ENCODE measurements at places on chromosomes 5 and 9.

GRCh38 chr5:14201325-14202045 is 58.3 kb downstream of the TRIO start:
- no peak for DNase-seq

GRCh38 chr9:77512876-77513275 is 135.2 kb downstream of the GNA14 start:
- no peak for DNase-seq

GRCh38 chr5:168788107-168788506 is 208.9 kb upstream of the PANK3 start:
- DNase-seq = no peak

GRCh38 chr9:76358628-76359280 is 35.5 kb downstream of the RFK start:
- DNase-seq = no peak

DNA sequence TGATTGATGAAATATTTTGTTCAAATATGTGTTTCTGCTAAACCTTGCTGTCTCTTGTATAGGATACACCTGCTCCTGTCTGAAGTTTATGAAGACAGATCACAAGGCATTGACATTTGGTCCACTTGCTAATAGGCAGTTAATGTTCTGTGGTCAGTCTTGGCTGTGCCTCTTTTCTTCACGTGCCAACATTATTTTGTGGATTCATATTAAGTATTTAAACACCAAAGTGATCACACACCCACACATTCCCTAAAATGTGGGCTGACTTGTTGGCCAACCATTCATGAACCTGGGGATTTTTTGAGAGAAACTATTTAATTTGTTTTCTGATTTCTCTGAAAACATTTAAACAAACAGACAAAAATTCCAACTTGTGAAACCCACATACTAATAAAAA is 33.7 kb downstream of the ZNF462 start:
- no peak for DNase-seq

GRCh38 chr9:100575765-100576386 is 2.0 kb upstream of the CAVIN4 start:
- DNase-seq = no peak

DNA sequence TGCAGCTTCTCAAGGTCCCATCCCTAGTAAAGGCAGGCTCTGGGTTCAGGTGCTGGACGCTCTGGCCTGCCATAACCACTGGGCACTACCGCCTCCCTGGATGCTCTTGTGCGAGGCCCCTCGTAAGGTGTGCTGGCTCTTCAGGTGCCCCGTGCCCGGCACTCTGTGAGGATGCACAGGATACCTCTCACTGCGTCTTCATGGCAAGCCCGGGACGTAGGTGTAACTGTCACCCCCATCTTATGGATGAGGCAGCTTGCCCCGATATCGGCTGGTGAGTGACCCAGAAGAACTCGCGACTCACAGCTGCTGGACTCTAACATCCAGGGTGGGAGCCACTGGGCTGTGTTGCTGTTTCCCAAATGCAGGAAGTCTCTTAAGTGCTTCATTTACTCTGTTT is 79.0 kb downstream of the GTF3C4 start:
- DNase-seq = no peak

DNA sequence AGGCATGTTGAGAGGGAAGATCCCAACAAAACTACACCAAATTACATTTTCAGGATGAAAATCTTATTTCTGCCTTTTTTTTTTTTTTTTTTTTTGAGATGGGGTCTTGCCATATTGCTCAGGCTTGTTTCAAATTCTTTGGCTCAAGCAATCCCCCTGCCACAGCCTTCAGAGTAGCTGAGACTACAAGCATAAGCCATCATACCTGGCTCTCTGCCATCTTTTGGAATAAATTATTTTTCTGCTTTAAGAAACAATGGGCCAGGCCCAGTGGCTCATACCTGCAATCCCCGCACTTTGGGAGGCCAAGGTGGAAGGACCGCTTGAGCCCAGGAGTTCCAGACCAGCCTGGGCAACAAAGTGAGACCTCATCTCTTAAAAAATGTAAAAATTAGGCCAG is 14.3 kb downstream of the AFF4 start:
- no peak for DNase-seq
